ENCODE measurements at places on chromosomes 4 and X. TPM values are rescaled to one million over a fixed set of nuclear protein-coding genes. Genes with fewer than 3 reads are reported as not detected.

Gene AGTR2
- total RNA-seq, result 0.10 TPM

Gene SPIN4
- total RNA-seq, result 8.6 TPM

Gene GPR50
- total RNA-seq, result not detected

DNA sequence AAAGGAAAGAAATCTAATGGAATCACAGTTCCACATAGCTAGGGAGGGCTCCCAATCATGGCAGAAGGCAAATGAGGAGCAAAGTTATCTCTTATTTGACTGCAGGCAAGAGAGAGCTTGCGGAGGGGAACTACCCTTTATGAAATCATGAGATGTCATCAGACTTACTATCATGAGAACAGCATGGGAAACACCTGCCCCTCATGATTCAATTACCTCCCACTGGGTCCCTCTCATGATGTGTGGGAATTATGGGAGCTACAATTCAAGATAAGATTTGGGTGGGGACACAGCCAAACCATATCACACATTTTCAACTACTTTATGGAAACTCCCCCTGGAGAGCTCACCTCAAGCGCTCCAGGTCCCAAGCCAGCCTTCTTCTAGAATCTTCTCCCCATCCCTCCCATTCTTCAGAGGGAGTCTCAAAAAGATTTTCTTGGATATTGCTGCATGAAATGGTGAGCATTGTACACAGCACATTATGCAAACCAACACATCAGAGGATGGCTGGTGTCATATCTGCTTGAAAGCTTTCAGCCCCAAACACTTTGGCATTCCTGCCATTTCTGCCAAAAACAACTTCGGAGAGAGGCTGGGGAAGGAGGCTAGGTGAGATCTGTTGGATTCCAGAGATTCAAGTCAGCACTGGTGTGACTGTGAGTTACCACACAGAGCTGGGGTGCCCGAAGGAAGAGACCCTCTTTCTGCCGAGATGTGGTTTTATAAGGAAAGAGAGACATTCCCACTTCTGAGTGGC, 6.9 kb downstream of the FGFBP1 start:
- DNase-seq, result no peak

DNA sequence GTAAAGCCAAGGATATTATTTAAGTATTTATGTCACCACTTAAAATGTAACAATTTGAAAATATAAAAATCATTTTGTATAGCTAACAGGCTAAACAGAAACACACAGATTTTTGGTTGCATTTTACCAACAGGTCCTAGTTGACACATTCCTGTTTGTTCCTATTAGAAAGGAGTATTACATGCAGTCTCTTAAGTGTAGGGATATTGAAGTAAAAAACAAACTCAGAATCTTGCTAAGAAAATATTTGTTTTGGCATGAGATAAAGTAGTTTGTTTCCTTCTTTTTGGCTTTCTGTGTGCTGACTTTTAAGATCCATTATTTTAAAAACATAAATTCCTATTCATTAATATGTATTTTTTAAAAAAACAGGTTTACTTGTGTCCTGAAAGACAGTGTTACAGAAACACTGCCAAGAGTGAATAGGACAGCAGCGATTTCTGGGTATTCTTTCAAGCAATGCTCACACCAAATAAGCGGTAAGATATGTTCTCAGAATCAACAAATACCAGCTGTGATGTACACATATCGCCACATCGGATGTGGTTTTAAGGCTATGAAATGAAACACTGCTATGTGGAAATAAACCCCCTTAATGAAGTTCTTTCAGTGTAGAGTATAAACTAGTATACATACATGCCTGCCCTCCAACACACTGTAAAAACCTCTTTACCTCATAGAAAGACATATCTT, 6.9 kb downstream of the F11 start:
- DNase-seq, result no peak

GRCh38 chr4:13445841-13446790, 38.0 kb downstream of the RAB28 start:
- no peak for DNase-seq

- no peak for DNase-seq
Observed at GRCh38 chrX:150610446-150610845, 42.0 kb downstream of the MTM1 start.

- DNase-seq, result no peak
Observed at GRCh38 chrX:37454537-37455285, 105.5 kb downstream of the PRRG1 start.

DNA sequence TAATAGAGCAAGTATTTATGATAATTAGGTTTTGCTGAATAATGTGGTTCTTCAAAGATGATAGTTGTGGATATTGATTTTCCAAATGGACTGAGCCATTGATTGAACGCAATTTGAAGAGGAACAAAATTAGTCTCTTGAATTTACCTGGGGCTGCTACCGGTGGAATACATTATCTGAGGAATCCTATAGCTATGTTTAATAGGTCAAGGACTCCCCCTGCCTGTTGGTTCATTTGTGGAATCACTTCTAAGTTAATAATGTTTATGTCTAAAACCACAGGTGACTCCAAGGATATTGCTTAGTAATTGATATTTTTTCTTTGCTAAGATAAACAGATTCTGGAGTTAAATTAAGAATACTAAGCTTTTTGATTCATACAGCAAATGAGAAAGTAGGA, 576.0 kb upstream of the PABPC4L start:
- no peak for DNase-seq

- DNase-seq, result no peak
Observed at GRCh38 chr4:15936495-15936894, 2.0 kb downstream of the FGFBP1 start.

DNA sequence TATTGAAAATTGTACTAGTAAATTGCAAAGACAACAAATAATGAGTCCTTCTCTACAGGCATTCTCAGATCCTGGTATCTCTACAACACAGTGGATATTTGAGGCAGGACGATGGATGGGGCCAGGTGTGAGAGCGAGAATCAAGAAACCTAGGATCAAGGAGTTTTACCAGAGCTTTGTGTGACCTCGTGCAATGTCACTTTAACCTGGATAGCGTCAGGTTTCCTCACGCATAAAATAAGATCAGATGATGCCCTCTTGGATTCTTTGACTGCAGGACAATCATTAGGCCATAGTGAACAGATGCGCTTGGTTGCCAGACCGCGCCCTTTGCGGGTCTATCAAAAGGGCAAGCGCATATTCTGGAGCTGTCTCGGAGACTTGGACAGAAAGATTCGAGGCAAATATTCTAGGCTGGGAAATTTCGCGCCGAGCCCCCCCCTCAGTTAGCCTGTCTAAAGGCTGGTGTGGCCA, 66.6 kb downstream of the FBXO8 start:
- DNase-seq, result no peak

Gene PGAM4
- not detected for total RNA-seq

DNA sequence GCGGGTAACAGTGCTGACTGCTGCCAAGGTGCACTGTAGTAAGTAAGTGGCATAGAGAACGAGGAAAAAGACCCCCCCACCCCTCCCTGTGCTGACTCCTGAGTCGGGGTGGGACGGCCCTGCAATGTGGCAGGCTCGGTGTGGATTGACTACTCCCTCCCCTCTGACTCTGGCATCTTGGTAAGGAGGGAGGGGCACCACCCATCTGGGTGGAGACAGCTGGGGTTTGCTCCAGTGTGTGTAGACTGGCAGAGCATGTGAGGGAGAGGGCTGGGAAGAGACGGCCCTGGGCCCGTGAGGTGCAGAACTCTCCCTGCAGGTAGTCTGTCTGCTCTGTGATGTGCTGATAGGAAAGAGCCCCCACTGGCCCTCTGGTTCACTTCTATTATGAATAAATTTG, 31.0 kb downstream of the NSG1 start:
- DNase-seq, result peak; percentile 32

Gene GLRA2
- not detected for total RNA-seq

- no peak for DNase-seq
Observed at GRCh38 chr4:85869181-85869580, 394.2 kb downstream of the ARHGAP24 start.

DNA sequence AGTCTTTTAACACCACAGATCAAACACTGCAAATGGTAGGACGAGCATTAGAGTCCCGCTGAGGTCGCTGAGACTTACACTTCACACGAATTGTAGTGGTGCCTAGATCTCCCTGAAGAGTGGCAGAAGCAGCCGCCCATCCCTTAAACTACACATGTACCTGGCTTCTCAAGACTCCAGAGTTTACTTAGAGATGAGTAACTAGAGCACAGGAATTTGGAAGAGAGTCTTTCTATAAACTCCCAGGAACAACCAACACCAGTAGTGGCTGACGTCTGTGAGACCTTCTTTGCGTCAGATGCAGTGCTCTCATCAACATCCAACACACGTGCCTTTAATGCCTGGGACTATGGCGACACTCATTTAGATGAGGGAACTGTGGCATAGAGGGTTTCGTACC, 12.6 kb downstream of the SORBS2 start:
- DNase-seq, result no peak

- no peak for DNase-seq
Observed at GRCh38 chr4:99821918-99822503, 5.4 kb downstream of the DAPP1 start.

DNA sequence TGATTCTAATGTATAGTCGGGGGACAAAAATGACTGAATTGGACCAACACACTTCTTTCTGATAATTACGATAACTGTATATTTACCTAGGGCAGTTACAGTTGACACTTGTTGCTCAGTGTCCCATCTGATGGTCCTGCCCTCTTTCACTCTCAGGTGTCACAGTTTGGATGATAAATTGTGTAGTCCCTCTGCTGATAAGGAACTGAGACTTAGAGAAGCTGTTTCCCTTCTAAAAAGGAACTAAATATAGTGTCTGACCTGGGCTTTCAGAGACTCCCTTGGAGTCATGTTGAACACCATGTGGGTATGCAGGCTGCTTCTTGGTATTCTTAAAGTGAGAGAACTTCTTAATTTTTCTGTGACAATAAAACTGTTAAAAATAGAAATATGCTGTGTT, 23.7 kb upstream of the PNPLA4 start:
- DNase-seq, result no peak

GRCh38 chr4:184281231-184282139, 63.8 kb upstream of the ENPP6 start:
- no peak for DNase-seq

DNA sequence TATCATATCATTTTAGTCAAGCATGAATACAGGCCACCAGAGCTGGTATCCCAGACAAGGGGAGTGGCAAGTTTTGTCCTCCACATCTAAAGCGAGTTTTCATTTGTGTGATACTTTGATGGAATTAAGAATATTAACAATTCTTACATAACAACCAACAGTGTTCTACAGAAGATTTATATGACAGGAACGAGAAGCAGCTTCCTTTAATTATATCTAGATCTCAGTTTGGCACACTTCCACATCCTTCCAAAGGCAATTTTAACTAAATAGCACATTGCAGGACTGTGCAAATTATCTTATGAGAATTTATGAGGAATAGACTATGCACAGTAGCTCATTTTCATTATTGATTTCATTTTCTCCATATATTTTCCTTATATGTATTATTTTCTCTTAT, 121.2 kb upstream of the GUCY1A1 start:
- no peak for DNase-seq

GRCh38 chr4:165630671-165631070, 242.4 kb upstream of the TLL1 start:
- DNase-seq, result no peak

DNA sequence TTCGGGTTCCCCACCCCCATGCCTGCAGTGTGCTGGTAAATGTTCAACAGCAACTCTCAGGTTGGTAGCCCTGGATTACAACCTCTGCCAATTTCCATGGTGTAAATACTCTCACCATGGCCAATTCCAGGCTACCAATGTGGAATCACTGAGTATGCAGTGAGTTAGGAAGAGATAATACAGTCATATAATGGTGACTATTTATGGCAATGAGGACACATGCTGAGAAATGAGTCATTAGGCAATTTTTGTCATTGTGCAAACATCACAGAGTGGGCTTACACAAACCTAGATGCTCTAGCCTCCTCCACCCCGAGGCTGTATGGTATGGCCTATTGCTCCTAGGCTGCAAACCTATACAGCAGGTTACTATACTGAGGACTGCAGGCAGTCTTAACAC, 4.6 kb upstream of the CLDN24 start:
- DNase-seq, result peak; percentile 23

GRCh38 chr4:52076731-52077130, 25.6 kb downstream of the SPATA18 start:
- no peak for DNase-seq

Gene YY2
- 2.5 TPM for total RNA-seq

- DNase-seq, result no peak
Observed at GRCh38 chrX:39144956-39145355, 343.7 kb downstream of the MID1IP1 start.

DNA sequence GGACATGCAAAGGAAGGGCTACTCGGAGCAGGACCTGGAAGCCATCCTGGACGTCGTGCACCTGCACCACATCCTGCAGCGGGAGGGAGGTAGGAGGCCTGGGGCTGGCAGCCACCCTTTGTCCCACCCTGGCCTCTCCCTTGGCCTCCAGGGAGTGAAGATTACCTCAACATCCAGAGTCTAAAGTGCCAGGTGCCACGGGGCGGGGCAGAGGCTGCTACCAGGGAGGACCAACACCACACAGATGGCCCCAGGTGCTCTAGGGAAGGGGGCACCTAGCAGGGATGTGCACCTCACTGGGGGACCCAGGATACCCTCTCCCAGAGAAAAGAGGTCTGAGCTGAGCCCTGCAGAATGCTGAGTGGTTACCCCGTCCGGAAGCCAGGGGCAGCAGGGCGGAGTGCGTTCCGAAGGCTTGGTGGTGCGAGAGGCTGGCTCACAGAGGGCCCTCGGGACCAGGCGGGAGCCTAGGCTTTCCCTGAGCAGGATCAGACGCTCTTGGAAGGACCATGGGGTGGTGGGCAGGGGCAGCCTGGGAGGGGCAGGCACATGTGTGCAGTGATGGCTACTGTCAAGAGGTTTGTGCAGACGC, 16.1 kb downstream of the ABCD1 start:
- DNase-seq, result no peak

DNA sequence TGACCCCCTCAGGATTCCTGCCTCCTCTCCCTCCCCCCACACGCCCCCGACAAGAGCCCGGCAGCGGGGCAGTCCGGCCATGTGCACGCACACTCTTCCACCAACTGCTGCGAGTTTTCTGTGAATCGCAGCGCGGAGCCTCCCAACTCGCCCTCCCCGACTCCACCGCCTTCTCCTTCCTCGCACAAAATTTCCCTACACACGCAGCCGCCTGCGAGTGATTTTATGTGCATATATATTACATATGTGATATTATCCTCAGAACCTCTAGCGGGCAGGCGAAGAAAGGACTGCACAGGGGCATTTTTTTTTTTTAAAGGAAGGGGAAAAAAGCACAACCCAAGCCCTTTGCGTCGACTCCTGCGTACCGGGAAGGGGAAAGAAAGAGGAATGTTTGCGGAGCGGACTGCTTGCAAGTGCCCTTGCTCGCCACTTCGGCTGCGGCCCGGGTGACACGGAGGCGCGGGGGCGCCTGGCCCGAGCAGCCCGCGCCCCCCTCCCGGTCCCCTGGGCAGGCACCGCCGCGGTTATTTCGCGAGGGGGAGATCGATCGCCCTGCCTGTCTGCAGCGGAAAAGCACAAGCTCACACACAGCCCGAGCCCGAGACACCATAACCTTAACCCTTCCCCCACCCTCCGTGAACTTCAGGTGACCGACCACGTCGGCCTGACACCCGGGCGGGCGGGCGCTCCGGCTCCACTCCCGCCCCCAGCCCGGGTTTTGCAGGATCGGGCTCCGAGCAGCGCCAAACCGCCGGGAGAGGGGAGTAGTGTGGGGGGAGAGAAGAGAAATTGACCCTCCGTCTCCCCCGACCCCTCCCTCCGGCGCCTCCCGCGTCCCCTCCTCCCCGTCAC, 2.3 kb downstream of the ZNF827 start:
- DNase-seq, result peak; percentile 86
